NCI-H1092 (cell line): ENCODE measurements at places on chromosomes 4 and X.

- DNase-seq = no peak
These were observed 11.9 kb downstream of the FSTL5 start for GRCh38 chr4:162151850-162152249.

- DNase-seq = no peak
These were observed 124.9 kb upstream of the ZCCHC13 start for GRCh38 chrX:74179071-74179470.

- DNase-seq = no peak
These were observed 23.5 kb downstream of the UVSSA start for GRCh38 chr4:1370321-1371124.

DNA sequence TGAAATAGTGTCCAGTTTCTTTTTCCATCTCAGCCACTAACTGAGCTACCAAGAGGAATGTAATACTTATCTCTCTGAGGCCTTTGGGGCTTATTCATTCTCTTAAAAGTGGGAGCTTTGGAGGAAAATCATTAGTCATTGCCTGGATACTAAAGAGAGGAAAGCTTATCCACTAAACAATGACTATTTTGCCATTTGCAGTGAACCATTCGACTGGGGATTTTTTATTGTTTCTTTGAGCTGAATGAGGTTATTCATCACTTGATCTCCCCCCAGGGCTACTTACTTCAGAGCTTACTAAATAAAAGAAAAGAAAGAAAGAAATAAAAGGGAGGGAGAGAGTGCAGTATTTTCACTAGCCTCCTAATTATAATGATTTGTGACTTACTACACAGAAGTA, 1329.5 kb upstream of the TENM3 start:
- no peak for DNase-seq

DNA sequence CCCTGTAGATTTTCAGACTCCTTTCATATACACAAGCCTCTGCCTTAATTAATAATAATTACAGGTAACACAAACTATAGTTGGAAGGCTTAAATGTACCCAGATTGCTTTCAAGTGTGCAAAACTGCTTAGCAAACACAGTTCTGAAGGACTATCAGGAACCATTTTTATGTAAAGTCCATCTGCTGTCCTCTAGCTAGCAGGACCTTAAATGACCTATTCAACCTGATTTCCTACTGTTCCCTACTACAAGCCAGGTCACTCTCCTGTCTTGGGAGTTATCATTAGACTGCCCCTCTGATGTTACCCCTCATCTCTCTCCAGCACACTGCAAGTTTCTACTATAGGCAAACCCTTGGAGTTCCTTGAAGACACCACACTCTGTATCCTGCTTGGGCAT, 157.3 kb downstream of the GBA3 start:
- DNase-seq = peak; percentile 66

DNA sequence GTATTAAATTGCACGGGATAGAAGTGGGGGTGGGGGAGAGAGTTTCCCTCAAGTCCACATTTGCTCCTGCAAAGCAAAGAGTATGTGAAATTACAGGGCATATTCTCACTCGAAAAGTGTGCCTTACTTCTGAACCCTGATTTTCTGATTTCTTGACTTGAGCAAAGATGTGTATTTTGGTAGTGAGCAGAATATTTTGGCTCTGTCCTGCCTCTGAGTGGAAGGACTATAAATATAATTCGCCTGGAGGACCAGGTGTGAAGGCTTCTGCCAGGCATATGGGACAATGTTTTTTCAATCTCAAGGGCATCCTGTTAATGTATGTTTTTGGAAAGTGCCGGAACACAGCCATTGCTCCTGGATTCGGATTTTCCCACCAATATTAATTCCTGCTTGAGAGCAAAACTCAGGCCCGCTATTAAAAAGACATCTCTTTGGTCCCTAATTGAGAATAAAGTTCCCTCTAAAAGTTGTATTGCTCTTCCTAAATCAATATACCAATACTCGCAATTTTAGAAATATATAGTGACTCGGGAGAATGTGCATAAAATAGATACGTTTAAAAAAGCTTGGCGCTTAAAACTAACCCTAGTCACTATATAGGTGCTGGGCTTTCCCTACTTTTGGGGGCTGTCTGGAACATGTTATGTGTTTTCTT, 15.3 kb upstream of the PITX2 start:
- DNase-seq = no peak

DNA sequence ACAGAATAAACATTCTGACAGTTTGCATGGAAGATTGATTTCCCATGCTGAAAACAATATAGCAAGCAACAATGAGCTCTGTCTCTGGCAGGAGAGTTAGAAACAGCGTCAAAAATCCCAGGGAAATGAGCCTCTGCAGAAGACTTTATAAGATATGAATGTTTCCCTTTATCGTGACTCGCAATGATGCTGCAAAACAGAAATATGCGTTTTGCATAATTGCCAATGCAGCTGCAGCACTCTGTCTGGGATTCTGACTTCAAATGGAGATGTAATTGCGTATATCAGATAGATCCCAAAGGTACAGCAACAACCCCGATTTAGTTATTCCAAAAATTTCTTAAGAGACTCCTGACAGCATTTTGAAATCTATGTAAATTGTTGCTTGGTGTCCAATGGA, 702.4 kb upstream of the EPHA5 start:
- no peak for DNase-seq

- DNase-seq = no peak
These were observed 95.6 kb downstream of the GATB start for GRCh38 chr4:151665022-151665784.

GRCh38 chr4:3830774-3831528, 64.8 kb downstream of the ADRA2C start:
- DNase-seq = no peak

GRCh38 chr4:86443495-86443894, 83.6 kb upstream of the MAPK10 start:
- DNase-seq = no peak

GRCh38 chr4:76435528-76436319, 695 bp downstream of the SHROOM3 start:
- DNase-seq = no peak

DNA sequence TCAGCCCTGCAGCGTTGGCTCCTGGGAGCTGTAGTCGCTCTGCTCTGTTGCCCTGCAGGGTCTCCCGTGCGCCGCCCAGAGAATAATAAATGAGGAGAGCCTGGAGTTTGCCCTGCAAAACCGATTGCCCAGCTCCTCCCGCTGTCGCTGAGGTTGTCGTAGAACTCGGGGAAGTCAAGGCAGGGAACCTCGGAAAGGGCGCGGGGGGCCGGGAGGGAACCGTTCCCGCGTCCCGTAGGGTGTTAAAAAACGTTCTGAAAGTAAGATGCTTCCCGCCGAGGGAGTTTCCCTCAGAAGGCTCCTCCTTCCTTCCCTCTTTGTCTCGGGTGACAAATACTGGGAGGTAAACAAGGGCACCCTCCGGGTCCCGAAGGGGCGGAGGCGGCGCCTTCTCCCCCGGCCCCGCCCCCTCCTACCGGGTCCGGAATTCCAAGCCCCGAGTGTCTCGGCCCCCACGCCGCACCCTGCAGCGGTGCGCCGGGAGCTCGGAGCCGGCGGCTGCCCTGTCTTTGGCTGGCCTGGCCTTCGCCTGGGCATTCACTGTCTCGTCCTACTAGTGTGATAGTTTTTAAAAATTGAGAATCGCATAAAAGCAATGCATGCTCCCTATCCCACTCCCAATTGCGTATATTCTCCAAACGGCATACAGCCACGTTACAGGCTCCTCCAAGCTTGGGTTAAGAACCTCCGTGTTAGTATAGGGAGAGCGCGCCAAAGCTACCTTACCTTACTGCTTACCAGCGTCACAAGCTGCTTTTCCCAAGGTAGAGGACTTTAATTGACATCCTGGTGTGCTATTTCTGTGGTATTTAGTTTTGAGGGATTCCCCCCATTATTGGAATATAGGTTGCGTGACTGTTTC, 964 bp upstream of the HMGB2 start:
- peak; percentile 87 for DNase-seq

- DNase-seq = no peak
These were observed 60.6 kb downstream of the SMARCA1 start for GRCh38 chrX:129462707-129463106.

DNA sequence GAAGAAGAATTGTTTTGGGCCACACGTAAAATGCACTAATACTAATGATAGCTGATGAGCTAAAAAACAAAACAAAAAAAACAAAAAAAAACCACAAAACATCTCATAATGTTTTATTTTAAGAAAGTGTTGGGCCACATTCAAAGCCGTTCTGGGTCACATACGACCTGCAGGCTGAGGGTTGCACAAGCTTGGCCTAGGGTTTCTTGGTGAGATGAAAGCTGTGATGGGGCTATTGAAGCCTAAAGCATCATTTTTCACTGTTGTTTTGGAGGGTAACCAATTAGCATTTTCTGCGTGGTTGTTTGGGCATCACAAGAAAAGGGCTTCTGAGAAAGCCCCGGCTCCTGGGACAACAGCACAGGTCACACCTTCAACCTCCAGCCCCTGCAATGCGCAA, 42.5 kb upstream of the ZNF157 start:
- DNase-seq = no peak

DNA sequence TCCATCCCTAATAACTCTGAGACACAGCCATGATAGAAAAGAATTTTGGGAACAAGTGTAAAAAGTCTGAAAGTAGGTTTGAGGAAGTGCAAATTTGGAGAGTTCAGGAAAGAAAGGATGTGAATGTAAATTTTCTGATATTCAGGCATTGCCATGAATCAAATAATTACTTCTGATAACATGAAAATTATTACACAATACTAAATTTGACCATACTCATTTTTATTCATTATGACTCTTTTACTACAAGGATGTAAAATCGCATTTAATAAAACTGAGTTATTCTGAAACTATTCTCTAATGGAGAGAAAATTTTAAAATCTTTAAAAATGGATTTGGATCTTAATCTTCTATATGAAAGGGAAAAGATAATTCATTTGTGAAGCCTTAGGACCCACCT, 33.8 kb upstream of the NPY2R start:
- DNase-seq = no peak

DNA sequence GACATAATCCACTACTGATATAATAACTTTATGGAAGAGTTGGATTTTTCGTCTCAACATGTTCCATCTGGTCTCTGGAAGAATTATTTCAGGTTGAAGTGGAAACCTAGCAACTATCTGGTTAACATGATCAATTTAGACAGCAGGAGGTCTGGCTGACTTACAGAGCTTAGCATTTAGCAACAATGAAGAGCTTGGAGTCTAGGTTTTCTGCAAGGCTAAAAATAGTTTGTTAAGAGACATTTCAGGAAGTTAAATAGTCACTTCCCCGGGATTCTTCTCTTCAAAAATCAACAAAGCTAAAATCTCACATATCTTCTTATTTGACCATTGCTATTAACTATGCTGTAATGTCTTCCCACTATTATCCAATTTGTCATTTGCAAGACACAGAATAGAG, 418.6 kb upstream of the DIPK2B start:
- no peak for DNase-seq

GRCh38 chrX:39638526-39638925, 459.2 kb downstream of the BCOR start:
- DNase-seq = no peak

DNA sequence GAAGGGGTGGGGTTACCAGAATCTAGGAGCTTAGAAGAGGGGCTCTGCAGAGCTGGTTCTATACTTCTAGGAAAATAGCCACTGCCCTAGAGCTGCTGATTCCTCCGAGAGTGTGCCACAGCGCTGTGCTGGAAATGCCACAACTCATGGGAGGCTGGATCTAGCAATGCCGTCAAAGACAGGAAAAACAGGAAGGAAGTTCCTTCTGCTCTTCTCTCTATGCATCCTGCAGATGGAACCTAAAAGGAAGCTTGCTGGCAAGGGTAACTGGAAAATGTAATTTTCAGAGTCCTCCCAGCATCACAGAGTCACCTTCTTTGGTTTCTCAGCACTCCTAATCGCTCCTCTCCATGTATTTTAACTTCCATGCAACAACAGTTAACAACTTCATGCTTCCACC, 121.2 kb upstream of the TLL1 start:
- DNase-seq = no peak

- DNase-seq = no peak
These were observed 21.3 kb downstream of the ALPK1 start for GRCh38 chr4:112318239-112319142.

GRCh38 chr4:55078987-55079386, 46.4 kb downstream of the KDR start:
- DNase-seq = no peak
